Activated CD8-positive, alpha-beta memory T cell treated with anti-CD3 and anti-CD28 coated beads for 48 hours (primary cell): ENCODE measurements at places on chromosomes 5 and 9.

DNA sequence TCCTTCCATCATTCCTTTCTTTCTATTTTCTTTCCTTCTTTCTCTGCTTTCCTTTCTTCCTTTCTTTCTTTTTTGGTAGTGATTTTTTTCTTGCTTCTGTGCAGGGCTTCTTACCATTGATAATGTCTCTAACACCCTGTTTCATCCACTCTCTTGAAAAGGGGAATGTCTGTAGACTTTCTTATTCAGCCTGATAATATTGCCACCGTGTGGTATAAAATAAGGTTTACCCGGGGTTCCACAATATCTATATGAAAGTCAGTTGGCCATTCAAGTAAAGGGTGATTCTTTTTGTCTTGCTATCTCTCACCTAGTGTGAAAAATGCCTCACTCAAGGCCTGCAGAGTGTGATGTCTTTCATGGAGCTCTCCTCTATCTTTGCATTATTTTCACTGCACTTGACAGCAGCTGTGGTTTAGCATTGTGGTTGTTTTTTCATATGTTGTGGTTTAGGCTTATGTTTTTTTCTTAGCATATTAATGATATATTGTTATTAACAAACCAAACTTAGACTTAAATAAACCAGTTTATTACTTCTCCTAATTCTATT is 153.9 kb downstream of the CSNK1G3 start:
- no peak for DNase-seq

GRCh38 chr5:167850911-167851310 is 440.5 kb upstream of the WWC1 start:
- no peak for DNase-seq

GRCh38 chr5:30736669-30737068 is 456.8 kb upstream of the CDH6 start:
- no peak for DNase-seq

- DNase-seq: no peak
Observed at GRCh38 chr9:79764374-79764773, 192.6 kb downstream of the TLE4 start.
